ENCODE measurements at places on chromosomes 12 and 14.

DNA sequence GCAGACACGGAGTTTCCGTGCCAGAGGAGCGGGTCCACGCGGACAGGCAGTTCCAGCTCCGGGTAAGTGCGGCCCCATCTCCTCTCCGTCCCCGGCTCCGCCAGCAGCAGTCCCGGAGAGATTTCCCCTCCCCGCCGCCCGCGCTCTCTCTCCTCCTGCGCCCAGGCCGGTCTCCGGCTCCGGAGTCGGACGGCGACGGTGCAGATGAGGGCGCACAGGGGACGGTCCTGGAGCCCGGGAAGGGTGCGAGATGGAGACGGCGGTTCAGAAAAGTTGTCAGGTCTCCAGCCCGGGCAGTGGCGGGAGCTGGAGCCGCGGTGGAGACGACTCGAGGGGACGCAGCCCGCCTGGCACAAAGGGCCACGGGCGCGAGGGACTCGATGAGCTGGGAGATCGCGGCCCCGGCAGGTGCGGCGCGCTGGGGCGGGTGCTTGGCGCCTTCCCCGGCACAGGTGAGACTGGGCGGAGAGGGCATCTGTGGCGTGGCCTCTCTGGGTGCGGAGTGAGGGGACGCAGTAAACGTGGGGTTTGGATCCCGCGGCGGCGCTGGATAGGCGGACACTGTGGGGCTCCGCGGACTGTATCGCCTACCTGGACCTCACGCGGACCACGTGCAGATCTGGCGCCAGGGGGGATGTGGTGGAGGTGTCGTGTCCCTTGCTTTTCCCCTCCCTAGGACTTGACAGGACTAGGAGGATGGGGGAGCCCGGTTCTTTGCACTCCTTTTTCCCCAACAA, 1540.3 kb upstream of the TMEM132C start:
- DNase-seq, result no peak

DNA sequence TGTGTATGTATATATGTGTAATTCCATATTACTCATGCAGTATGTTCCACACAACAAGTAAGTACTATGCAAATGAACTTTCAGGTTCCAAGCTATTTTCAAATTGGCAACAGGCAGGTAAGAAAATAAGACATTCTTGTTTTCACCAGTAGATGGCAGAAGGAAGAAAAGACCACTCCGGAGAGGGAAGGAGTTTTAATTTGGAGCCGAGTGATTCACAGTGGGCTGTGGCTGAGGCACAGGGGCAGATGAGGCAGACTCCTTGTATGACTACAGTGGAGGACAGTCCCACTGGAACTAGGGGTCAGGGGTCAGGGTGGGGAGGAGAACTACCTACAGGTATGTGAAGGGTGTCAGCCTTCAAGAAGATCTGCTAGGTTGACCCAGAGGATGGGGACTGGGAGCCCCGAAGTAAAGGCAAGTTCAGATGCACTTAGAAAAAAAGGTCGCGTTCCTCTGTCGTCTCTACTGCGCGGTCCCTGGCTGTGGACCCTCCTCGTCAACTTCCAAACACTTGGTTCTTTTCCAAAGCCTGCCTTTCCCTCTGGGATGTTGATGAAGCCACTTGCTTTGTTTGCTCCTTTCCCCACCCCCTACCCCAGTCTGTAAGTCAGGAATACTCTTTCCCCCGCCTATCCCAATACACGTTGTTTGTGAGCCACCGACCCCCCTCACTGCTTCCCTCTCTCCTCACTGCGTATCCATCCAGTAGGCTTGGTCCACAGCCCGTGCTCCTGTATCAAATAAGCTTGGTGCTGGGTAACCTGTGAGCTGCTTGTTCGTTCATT, 24.1 kb downstream of the DDX47 start:
- peak; percentile 62 for DNase-seq

GRCh38 chr12:90984114-90984513, 20.7 kb downstream of the EPYC start:
- DNase-seq, result no peak

DNA sequence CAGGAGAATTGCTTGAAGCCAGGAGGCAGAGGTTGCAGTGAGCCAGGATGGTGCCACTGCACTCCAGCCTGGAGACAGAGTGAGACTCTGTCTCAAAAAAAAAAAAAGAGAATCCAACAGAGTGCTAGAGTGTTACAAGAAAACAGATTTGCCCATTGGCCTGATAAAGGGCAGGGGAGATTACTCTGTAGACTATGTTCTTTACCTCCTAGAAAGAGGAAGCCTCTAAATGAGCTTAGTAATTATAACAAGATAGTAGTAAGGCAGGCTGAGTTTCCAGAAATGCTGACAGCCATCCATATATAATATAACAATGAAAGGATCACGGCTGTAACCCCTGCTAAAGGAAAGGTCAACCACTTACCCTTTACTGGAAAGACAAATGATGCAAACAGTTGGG, 24.4 kb downstream of the AK7 start:
- no peak for DNase-seq

DNA sequence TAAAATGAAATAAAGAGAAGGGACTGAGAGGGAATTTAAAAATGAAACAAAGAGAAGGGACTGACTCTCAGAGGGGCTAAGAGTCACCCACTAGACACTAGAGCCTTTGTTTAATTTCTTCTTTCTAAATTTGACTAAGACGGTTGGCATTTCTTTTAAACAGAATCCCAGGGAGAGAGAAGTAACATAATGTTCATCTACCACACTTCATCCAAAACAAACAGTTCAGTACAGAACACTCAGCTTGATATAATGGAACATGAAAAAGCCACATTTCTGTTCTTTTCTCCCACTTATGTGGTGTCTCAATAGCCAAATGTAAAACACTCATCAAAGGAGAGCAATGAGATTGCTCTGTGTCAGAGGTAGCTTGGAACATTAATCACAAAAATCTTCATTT, 10.1 kb upstream of the NT5DC3 start:
- no peak for DNase-seq

DNA sequence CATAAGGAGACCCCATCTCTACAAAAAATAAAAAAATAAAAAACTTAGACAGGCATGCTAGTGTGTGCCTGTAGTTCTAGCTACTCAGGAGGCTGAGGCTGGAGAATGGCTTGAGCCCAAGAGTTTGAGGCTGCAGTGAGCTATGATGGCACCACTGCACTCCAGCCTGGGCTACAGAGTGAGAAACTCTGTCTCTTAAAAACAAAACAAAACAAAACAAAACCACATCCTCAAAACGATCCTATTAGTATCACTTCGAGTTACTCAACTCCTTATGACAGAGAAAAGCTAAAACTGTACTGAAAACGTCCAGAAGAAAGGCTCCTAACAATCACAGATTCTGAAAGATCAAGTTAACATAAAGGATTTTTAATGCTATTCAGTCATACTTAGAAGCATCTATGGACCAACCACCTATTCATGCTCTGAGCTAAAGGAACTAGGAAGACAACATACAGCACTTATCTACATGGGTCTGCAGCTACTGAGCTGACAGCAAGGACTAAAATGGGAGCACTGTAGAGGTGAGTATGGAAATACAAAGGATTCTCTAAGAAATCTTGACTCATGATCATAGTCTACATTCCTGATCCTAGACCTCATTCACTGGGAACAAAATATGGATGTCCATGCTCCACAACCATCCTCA, 75.3 kb upstream of the DUSP6 start:
- DNase-seq, result no peak

Measured in erythroblast (primary cell).